ENCODE measurements at places on chromosomes 16 and 17.

DNA sequence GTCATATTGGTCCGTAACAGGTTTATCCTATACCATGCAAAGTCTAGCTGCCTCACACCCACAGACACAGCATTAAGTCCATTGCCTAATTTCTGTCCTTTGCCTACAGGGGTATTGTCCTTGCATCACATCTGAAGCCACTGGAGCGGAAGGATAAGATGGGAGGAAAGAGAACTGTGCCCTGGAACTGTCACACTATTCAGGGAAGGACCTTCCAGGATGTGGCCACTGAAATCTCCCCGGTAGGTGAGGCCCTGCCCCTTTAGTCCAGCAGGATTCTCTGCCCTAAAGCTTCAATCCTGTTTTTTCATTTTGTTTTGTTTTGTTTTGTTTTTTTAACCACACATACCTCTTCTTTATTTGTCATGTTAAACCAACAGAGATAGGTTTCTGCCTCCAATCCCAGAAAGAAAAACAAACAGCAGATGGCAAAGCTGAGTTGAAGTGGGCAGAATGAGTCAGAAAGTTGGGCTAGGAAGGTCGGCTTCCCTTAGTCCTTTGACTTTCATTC is 2.2 kb upstream of the EFTUD2 start:
- DNase-seq, result no peak

GRCh38 chr16:3570420-3571062 is 6.7 kb downstream of the NLRC3 start:
- DNase-seq, result no peak

DNA sequence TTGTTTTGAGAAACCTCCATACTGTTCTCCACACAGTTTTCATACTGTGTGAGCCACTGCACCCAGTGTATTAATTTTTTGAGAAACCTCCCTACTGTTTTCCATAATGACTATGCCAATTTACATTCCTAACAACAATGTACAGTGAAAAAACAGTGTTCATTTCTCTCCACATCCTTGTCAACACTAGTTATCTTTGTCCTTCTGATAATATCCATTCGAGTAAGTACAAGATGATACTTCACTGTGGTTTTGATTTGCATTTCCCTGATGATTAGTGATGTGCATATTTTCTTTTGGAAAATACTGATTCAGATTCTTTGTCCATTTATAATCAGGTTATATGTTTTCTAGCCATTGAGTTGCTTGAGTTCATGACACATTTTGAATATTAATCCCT is 462.0 kb downstream of the CDH11 start:
- DNase-seq, result no peak

- DNase-seq, result no peak
These were observed 83.2 kb upstream of the HSBP1 start for GRCh38 chr16:83724585-83724984.

GRCh38 chr17:37764383-37764782 is 19.5 kb upstream of the HNF1B start:
- DNase-seq, result no peak

DNA sequence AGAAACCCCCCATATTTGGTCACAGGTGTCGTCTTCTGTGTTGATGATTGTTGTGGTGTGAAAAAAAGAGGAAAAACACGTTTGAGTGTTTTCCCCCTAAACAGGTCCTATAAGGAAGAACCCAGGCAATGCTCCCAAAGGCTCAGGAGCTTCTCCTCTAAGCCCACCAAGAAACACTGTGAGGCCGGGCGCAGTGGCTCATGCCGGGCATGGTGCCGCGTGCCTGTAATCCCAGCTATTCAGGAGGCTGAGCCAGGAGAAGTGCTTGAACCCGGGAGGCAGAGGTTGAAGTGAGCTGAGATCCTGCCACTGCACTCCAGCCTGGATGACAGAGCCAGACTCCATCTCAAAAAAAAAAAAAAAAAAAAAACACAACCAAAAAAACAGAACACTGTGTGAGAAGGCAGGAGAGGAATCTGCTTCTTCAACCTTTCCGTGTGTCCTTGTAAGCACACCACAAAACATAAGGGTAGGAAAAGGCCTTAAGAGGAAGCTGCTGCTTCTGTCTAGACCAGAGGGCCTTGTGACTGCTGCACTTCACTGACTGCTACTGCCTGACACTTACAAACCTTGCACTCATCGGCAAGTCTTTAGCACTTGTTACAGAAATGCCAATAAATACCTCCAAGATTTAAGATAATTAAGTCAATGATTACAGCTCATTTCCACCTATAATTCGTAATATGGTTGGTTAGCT is 9.3 kb downstream of the JPT1 start:
- no peak for DNase-seq

DNA sequence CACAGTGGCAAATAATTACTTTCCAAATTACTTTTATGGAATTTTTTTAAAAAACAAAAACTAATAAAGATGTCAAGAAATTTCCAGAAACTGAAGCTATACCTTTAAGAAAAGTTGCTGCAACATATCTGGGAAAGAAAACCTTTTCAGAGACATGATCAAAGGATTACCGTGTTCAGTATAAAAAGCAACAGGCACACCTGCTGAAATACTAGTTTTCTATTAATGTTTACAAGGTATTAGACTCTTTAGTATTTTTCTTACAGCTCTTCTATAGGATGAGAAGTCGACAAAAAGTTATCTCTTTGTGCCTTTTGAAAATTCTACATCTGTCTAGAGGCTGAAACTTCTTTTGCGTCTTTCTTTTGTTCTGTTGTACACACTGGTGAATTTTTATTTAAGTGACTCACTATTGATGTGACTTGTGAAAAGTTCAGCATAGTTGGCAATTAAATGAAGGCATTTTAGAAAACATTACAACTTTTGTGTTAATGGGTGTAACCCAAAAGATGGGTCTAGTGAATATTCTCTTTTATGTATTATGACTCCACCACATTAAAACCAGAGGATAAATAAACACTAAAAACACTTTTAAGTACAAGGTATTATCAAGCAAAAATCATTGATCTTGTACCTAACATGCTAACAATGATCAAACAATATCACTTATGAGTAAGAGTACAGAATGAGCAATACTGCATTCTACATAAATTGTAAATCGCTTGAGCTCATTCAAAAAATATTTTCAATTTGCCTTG is 23.8 kb downstream of the NACA2 start:
- no peak for DNase-seq

DNA sequence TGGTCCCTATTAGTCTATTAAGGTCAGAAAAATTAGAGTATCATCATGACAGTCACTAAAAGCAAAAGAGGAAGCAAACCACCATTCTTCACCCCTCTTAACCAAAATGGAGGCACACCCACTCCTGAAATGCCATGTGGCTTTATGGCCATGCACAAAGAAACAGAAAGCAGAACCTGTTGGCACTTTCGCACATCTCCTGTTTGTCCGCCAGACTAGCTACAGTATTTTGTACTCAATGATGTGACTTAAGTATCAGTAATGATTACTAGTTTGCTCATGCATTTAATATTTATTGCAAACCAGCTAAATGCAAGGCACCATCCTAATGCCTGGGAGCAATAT is 70.2 kb upstream of the GNAO1 start:
- no peak for DNase-seq

- no peak for DNase-seq
These were observed 12.8 kb downstream of the FAM83G start for GRCh38 chr17:18991531-18992315.
